GM12865 (cell line): ENCODE measurements at places on chromosomes 12 and 14.
A peak's percentile ranks its signal among the peaks of the same experiment; 100 is the strongest.

DNA sequence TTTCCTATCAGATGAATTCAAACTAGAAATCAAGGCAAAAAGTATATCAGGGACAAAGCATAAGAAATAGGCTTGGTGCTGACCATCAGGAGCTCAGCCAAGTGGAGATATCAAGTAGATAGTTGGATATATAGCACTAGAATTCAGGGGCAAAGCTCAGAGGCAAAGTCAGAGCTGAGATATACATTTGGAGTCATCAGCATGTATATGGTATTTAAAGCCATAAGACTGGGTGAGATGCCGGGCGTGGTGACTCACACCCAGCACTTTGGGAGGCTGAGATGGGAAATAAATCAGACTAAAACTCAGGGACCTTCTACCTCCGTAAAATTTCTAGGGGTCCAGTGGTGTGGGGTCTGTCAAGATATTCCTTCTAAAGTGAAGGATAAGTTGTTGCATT is 38.9 kb upstream of the LIMA1 start:
- DNase-seq = no peak

GRCh38 chr12:101231636-101232035 is 21.6 kb upstream of the SLC5A8 start:
- no peak for DNase-seq

DNA sequence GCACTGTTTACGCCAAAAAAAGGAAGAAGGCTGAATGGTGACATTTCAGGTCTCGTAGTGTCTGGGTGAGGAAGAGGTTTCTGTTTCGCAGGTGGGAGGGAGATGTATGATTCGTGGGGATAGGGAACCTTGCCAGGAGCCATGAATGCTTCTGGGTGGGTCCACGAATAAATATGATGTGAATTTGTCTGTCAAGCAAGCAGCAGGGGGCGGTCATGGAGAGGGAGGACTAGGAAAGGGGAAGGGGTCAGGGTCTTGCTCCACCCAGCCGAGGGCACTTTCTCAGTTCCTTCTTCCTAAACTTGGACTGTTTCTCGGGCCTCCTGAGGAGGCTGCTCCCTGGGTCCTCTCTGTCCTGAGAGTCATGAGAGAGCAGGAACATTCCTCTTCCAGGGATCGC is 72.5 kb downstream of the LGMN start:
- DNase-seq = peak; percentile 36

DNA sequence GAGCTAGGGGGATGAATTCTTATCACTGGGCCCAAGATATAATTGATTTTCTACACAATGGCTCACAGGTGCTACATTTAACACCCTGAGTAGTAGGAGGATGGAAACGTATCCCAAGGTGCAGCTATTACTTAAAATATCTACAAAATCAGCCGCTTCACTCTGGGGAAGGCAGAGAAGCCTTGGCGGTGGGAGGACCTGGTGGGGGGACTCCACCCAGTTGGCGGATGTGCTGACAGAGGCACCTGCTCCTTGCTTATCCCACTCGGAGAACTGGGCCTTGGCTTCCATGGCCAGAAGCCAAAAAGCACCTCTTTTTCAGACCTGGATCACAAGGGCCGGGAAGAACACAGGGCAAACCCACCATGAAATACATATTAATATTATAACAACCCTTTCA is 106.3 kb downstream of the OTX2 start:
- DNase-seq = no peak

- DNase-seq = no peak
These were observed 18.5 kb downstream of the METAP2 start for GRCh38 chr12:95492462-95492861.

DNA sequence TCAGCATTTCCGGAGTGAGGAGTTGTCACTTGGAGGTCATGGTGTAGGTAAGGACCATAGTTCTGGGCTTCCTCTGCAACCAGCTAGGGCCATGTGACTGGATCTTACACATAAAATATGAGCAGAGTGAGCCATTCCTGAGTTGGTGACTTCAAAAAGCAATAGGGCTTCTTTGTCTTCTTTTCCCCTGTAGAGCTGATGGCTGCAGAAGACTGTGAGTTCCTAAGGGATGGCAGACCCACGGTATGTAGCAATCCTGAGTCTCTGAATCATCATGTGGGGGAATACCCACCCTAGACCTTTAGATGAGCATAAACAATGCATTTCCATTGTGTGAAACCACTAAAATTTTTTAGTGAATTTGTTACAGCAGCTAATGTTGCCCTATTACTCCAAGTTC is 151.1 kb upstream of the TBX3 start:
- no peak for DNase-seq

DNA sequence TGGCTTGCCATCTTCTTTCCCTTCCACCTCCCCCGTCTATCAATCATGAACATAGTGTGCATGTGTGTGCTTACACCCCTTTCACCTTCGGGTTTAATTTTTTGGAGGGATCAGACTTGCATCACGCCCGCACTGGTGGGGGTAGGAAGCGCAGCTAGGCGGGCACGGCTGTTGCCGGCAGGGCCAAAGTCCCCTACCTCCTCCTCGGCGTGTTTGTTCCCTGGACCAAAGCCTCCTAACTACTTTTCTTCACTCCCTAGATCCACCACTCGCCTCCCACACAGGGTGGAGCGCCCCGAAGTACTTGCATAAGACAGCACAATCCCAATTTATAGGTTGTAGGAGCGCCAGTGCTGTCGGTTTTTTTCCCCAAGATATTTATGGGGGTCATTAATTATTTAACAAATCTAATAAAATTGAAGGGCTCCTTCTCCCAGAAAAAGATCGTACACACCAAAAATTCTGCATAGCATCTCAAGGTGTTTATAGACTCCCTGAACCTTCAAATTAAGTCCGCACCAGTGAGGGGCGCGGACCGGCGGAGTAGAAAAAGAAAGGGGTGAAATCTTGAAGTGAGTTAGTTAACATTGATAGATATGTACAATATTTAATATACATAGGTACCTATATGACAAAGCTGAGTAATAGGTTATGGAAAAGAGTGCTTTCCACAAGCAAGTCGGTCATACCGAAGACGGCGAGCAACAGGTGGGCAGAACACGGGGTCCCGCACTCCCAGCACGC is 717 bp downstream of the PKP2 start:
- no peak for DNase-seq

DNA sequence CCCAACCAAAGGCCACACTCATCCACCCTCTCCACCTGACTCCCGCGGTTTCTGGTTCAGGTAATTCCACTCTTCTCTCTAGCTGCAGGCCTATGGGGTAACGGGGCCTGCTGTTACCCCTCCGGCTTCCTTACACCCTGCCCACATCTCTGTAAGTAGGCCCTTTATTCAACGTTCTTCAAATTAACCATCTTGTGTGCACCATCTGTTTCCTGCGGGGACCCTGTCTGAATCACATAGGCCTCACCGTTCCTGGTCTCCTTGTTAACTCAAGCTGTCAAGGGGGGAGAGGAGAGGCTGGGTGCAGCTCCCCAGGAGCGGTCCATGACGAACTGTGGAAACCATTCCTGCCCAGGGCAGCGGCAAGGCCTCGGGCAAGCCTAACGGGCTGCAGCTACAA is 9.3 kb upstream of the DLK1 start:
- DNase-seq = no peak

GRCh38 chr12:85057370-85057963 is 21.3 kb downstream of the LRRIQ1 start:
- DNase-seq = peak; percentile 62

GRCh38 chr12:57280211-57281062 is 29.4 kb upstream of the STAC3 start:
- DNase-seq = peak; percentile 73

DNA sequence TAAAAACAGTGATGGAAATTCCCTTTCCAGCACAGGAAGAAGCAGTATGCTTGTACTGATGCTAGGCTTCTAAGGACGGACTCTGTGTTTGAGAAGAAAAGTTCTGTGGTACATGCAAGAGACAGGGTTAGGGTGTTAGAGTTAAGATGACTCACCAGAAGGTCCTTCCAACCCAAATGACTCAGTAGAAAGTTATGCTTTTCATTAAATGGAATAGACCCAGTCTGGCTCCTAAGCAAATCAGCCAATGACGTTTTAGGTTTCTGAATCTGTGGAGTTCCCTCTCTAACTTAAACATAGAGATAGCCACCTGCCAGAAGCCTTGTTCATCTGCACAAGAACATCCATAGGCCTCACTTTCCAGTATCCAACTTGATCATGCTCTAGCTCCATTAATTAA is 5.7 kb downstream of the PTHLH start:
- peak; percentile 29 for DNase-seq

DNA sequence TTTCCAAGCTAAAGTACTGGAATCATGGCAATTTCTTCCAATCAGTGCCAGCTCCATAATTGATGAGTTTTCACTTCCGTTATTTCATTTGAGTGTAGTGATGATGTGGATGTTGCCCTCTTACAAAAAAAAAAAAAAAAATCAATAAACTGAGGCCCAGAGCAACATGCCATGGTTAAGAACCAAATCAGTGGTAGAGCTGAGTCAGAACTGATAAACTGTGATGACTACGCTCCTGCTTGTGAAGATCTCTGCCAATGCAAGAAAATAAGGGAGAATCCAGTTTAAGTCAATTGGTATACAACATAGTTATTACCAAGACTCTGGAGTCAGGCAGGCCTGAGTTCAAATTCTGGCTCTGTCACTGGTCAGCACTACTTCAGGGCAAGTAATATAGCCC is 102.7 kb downstream of the GPR135 start:
- DNase-seq = no peak

- DNase-seq = no peak
These were observed 185.8 kb upstream of the SOX5 start for GRCh38 chr12:24135158-24135850.

DNA sequence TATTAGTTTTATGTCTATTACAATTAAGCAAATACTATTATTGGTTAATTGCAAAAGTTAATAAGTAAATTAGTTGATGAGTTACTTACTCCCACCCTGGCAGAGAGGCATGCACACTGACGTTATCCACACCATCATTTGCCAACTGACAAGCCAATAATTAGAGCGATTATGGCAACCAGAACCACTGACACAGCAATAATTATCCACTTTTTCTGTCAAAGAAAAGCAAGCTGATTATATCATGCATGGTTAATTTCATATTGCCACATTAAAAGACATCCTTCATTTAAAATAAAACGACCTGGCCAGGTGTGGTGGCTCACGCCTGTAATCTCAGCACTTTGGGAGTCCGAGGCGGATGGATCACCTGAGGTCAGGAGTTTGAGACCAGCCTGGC is 43.1 kb downstream of the STX2 start:
- DNase-seq = no peak

- DNase-seq = peak; percentile 96
These were observed 217.9 kb upstream of the BTG1 start for GRCh38 chr12:92363295-92364146.

- DNase-seq = peak; percentile 53
These were observed 72.3 kb downstream of the ACADS start for GRCh38 chr12:120797677-120798642.

GRCh38 chr14:102659797-102660196 is 67.3 kb downstream of the RCOR1 start:
- DNase-seq = no peak

GRCh38 chr12:10936506-10936905 is 2.6 kb downstream of the TAS2R14 start:
- DNase-seq = no peak

DNA sequence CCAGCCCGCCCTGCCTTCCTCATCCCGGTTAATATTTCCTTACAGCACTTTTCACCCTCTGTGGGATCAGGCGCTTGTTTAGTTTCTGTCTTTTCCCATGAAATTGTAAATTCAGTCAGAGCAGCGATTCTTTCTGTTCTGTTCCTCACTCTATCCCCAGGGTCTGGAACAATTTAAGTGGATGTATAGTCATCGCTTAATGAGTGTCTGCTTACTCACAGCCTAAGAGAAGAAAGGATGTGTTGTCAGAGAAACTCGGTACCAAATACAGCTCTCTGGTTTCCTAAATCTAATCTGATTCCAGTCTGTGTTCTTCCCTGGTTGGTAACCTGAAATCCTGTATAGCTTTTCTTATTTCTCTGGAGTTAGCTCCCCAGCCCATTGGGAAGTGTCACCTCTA is 44.9 kb downstream of the FOS start:
- DNase-seq = no peak

DNA sequence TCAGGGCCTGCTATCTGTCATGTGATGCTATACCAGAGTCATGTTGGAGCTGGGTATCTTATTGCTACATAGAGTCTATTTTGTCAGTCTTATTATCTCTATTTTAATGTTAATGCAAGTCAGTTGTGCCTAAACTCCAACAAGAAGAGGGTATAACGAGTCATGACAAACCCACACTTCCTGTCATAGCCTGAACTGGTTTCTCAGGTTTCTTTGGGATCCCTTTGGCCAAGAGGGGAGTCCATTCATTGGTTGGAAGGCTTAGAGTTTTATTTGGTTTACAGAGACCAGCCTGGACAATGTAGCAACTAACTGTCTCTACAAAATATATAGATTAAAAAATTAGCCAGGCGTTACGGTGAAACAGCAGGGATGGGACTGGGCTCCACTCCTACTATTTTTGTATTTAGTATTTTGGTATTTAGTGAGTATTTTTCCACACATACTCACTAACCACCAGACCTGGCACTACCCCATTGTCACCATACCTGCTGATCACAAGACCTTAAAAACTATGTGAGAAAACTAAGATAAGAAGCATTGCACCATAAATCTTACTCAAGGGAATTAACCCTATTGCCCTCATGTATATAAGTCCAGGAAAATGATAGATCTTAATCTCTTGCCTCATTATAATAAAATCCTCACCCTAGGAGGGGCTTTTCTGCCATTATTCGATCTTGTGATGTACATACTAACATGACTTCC is 387.5 kb downstream of the IPO8 start:
- no peak for DNase-seq

GRCh38 chr14:34872822-34873588 is 2.2 kb downstream of the BAZ1A start:
- peak; percentile 33 for DNase-seq

- DNase-seq = no peak
These were observed 14.3 kb downstream of the FAM181A start for GRCh38 chr14:93941293-93941910.

DNA sequence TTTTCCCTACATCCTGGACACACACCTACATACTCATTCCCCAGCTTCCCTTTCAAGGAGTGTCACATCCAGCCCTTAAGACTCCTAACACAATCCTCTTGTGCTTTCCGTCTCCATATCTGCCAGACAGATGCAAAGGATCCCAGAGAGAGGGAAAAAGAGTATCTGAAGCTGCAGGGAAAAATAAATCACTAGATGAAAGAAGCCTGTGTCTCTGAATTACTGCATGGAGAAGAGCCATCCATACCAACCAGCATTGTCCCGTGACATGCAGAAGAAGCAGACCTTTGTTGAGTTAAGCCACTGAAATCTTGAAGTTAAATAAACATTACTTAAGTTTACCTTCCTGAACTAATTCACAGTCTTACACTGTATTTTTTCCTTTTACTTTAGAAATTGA is 54.6 kb downstream of the GTF2A1 start:
- no peak for DNase-seq

DNA sequence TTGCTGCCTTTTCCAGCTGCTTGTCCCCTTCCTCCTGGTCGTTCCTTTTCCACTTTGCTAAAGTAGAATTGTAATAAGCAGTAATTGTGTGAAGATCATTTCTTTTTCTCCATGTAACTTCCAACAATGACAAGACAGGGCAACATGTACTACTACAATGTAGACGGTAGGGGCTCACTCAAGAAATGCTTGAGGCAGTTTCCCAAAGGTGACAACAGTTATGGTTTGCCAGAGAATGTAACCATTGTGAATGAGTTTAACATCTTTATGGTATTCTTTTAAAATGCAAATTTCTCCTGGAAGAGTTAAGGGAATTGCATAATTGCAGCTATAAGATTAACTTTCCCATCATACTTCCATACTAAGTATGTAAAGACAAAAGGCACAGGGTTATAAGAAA is 23.8 kb upstream of the PHLDA1 start:
- no peak for DNase-seq

- no peak for DNase-seq
These were observed 2.9 kb upstream of the RTL1 start for GRCh38 chr14:100906420-100906819.

GRCh38 chr14:101239065-101239464 is 322.2 kb upstream of the DIO3 start:
- no peak for DNase-seq
